ENCODE measurements at places on chromosomes 2 and 18. TPM values are rescaled to one million over a fixed set of nuclear protein-coding genes. Genes with fewer than 3 reads are reported as not detected.
A peak's percentile ranks its signal among the peaks of the same experiment; 100 is the strongest.

FN1 gene
- polyA plus RNA-seq: 503 TPM

- DNase-seq: no peak
Observed at GRCh38 chr2:60470340-60470739, 83.1 kb downstream of the BCL11A start.

DNA sequence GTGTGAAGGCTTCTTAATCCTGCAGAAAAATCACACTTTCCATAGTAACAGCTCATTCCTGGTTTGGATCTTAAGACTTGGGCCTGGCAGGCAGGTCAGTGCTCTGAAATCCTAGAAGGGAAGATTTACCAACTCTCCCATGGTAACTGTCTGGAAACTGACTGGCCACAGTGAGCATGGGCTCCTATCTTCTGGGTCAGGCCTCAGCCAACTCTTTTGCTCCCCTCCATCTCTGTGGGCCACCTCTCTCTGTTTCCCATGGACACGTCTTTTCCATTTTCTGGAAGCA, 86.7 kb downstream of the ACAA2 start:
- no peak for DNase-seq

GRCh38 chr18:61606068-61606660, 272.9 kb downstream of the CDH20 start:
- DNase-seq: peak; percentile 49

FNDC4 gene
- 7.0 TPM for polyA plus RNA-seq

GRCh38 chr2:217269701-217270484, 410.0 kb upstream of the TNP1 start:
- no peak for DNase-seq

DNA sequence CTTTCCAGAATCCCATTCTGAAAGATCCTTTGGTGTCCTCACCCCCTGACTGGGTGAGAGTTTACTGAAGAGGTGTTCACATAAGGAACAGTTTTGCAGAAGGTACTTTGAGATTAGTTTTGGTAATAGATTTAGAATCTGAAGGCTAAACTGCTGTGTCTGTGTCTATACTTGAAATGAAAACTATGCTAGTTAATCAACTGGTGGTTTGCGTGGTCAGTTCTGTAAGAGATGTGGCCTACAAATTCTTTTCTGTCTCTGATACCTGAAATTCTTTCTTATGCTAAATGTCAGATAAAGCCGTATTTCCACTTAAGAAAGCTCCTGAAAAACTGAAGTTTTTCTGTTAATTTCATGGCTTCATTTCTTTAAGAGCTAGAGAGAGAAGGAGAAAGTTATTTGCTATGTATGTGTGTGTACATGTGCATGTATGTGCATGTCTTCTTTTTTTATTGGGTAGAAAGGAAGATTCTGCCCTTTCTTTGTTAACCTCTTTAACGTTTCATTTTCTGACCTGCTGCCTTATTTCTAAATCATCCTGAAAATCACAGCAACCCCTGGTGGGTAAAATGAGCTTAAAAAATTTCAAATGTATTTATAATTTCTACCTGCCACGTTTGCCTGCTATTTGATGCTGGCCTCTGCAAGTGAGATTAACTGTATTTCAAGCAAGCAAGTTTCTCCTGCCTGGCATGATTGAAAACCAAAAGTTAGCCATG, 552.0 kb upstream of the NRP2 start:
- DNase-seq: no peak

DNA sequence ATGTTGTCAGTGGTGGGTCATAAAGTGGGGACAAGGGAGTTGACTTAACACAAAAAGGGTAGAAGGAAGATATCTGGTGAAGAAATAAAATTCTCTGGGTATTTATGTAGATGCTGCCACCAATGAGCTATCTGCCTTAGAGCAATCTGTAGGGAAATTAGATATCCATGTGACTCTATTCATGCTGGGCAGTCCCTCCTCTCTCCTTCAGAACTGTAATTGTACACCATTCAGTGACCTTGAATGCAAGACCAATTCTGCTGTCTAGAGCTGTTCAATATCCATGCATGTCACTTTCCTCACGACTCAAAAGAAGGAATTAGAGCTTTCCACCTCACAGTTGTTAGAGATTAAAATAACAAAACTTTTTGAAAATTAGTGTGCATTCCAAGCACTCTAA, 28.6 kb upstream of the TDRD15 start:
- no peak for DNase-seq

- DNase-seq: no peak
Observed at GRCh38 chr2:10329880-10330699, 27.4 kb downstream of the HPCAL1 start.

DNA sequence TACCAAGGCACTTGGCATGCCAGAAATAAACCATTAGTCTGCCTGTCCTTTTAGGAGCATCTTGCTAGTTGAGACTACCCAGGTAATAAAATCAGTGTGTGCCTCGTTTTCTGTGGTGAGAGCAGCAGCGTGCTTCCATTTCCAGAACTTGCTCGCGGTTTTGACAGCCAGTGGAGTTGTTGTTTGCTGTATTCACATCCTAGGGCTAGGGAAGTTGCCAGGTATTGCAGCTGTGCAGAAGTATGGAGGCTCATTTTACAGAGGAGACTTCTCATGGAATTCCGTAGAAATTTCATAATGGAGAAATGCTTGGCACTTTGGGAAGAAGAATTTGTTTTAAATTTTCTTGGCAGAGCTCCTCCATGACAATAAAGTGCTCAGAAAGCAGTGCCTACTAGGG, 1355.1 kb upstream of the ZEB2 start:
- DNase-seq: no peak

DNA sequence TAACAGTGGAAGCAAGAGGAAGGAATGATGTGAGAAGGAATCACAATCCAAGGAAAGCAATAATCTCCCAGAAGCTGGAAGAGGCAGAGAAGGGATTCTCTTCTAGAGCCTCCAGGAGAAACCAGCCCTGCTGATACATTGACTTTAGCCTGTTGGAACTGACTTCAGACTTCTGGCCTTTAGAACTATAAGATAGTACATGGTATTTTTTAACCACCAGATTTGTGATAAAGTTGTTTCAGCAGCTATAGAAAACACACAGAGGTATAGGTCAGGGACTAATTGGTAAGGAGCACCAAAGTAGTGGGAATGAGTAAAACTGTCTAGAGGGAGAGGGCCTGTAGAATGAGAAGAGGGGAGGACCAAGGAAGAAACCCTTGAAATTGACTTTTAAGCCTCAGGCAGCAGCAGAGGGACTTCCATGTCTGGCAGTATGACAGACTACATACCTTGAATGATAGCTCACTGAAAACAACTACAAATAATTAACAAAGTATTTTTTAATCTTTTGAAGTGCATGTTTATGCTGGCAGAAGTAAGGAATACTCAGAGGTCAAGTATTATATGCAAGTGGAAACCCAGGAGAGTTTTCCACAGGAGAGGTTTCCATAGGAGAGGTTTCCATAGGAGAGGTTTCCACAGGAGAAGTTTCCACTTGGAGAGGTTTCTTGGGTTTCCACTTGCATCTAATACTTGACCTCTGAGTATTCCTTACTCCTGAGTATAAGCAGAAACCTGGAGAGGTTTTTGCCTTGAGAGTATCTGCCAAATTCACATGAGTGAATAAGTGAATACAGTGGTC, 33.8 kb upstream of the TMEM17 start:
- DNase-seq: no peak

DAW1 gene
- polyA plus RNA-seq: 0.65 TPM

- no peak for DNase-seq
Observed at GRCh38 chr2:69168950-69169654, 156.1 kb downstream of the ANTXR1 start.

DNA sequence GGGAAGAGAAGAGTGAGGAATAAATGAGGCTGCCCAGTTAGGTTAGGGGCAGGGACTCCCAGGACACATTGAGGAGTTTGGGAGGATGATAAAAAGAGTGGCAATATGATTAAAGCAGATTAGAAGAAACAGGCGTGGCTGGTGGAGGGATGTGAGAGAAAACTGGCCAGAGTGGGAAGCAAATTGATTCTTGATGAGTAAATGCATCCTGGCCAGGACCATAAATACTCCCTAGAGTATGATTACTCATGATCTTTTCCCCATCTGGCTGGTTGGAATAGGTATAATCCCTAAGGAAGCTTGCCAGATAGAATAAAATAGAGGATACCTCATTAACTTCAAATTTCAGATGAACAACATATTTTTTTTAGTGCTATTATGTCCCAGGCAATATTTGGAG, 21.5 kb upstream of the DAW1 start:
- no peak for DNase-seq

DNA sequence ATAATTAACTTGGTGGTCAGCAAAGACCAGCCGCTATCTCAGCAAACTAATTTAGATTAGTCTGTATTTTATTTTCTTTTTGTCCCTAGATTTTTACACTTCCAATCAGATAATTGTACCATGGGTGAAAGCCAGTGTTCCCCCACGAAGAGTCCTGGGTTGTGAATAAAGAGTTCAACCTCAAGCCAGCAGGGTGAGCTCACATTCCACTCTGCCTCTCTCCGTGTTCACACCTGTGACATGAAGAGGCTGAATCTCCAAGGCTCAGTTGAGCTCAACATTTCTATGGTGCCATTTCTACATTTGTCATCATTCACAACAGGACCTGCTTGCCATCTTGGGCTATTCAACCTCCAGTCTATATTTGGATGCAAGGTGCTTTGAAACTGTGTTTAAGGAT, 771.5 kb downstream of the GALR1 start:
- DNase-seq: no peak

SNORC gene
- 1.3 TPM for polyA plus RNA-seq

- DNase-seq: no peak
Observed at GRCh38 chr2:85704800-85705679, 10.9 kb downstream of the GNLY start.

GRCh38 chr18:47618758-47619157, 311.7 kb downstream of the SMAD2 start:
- DNase-seq: no peak

GRCh38 chr2:71385012-71385411, 53.4 kb downstream of the ZNF638 start:
- DNase-seq: no peak

SERPINB2 gene
- polyA plus RNA-seq: 0.33 TPM

DNA sequence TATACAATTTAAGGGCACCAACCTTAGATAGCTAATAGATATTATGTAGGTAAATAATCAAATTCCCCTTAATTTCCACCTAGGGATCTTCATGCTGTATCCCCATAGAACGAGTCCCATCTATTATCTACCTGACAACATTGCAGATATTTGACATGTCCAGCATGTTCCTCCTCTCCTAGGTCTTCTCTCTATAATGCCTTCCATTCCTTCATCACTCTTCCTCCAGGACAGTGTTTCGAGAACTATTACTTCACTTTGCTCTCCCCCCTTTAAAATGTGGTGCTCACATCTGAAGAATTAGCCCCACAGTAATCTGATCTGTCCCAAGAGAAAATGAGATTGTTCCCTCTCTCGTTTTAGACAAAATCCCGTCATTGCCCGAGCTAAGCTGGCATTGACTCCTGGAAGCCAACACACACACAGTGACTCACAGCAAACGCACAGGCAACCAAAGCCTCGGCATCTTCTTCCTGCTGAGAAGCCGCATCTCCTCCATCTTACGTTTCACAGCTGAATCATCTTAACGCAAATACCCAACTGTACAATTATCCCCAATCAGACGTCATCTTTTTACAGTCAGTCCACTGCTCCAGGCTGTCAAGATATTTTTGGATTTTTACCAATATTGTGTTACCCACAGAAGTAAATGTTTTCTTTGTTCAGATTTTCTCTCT, 162.9 kb upstream of the AGAP1 start:
- no peak for DNase-seq

- DNase-seq: no peak
Observed at GRCh38 chr18:70127359-70127758, 78.1 kb downstream of the RTTN start.

DNA sequence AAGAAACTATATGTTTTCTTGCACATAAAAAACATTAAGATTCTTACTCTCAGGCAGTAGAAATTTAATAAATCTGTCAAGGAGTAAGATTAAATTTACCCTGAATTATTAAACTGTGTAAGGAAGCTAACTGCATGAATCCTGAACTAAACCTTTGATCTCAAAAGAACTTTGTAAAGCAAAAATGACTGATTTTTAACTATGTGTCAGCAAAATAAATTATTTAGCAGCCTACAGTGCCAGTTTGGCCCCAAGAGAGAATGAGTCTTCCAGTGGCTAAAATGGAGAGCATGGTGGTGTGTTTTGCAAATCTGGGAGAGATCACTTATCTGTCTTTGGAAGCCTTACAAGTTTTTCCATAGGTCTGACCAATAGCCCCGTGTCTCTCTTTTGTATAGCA, 190.7 kb downstream of the THSD7B start:
- no peak for DNase-seq

DNA sequence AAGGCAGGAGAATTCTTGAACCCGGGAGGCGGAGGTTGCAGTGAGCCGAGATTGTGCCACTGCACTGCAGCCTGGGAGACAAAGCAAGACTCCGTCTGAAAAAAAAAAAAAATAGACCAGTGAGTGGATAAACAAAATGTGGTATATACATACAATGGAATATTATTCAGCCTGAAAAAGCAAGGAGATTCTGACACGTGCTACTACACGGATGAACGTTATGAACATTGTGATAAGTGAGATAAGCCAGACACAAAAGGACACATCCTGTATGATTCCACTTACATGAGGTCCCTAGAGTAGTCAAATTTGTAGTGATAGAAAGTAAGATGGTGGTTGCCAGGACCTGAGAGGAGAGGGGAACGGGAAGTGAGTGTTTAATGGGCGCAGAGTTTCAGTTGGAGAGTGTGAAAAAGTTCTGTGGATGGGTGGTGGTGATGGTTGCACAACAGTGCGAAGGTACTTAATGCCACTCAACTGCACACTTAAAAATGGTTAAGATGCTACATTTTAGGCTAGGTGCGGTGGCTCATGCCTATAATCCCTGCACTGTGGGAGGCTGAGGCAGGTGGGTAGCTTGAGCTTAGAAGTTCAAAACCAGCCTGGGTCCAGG, 38.3 kb downstream of the NIFK start:
- no peak for DNase-seq

OR6B2 gene
- polyA plus RNA-seq: not detected

GRCh38 chr2:34373586-34374233, 774.6 kb upstream of the FAM98A start:
- DNase-seq: no peak

GRCh38 chr2:122168799-122169198, 413.3 kb downstream of the TSN start:
- DNase-seq: no peak

DNA sequence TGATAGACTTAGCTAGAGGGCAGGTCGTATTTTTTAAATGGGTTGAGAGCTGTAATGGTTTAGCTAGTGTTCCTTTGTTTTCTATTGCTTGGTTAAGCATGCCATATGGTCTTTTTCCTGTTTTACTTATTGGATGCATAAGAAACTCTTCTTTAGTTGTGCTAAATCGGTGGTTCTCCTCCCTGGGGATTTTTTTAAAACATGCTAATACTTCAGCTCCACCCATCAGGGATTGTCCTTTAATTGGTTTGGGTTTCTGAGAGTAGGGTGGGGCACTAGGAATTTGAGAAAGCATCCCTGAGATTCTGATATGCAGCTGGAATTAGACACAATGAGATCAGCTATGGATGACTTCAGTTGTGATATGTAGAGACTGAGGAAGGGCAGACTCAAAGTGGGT, 497.2 kb downstream of the THSD7B start:
- DNase-seq: no peak

GRCh38 chr2:169237939-169238338, 124.4 kb downstream of the LRP2 start:
- DNase-seq: no peak

PRSS56 gene
- polyA plus RNA-seq: 0.83 TPM

- DNase-seq: no peak
Observed at GRCh38 chr18:2920546-2921343, 73.9 kb downstream of the EMILIN2 start.

PLGLB1 gene
- 6.6 TPM for polyA plus RNA-seq

GRCh38 chr18:32293107-32293506, 103.3 kb downstream of the MEP1B start:
- DNase-seq: no peak
